Metanephros (tissue), 2 donors: ENCODE measurements at places on chromosomes 1 and 21. TPM values are rescaled to one million over a fixed set of nuclear protein-coding genes. Genes with fewer than 3 reads are reported as not detected.

The C8B gene
- total RNA-seq: not detected

The CTSS gene
- 46.1 TPM for total RNA-seq

The EXO1 gene
- total RNA-seq: 4.1 TPM

The PLCH2 gene
- 1.8 TPM for total RNA-seq

The S100B gene
- total RNA-seq: 4.2 TPM

The COL24A1 gene
- total RNA-seq: 1.9 TPM

The MTMR11 gene
- 22.9 TPM for total RNA-seq

The CYP4A22 gene
- 0.47 TPM for total RNA-seq

The SPATA45 gene
- 0.47 TPM for total RNA-seq

The OR2L2 gene
- total RNA-seq: 0.06 TPM

The OXCT2 gene
- total RNA-seq: 1.3 TPM

The KHDC4 gene
- 46.1 TPM for total RNA-seq

The PGLYRP4 gene
- total RNA-seq: not detected

The TTLL10 gene
- 0.76 TPM for total RNA-seq

The SYNC gene
- 9.3 TPM for total RNA-seq

The AUNIP gene
- total RNA-seq: 1.2 TPM

The IQCC gene
- 5.1 TPM for total RNA-seq

The GSTM5 gene
- 16.5 TPM for total RNA-seq

The OR2M3 gene
- not detected for total RNA-seq

The TRABD2B gene
- 6.4 TPM for total RNA-seq

The HAPLN2 gene
- 0.29 TPM for total RNA-seq

The SV2A gene
- total RNA-seq: 6.2 TPM

The MAST2 gene
- 50.3 TPM for total RNA-seq

The AADACL3 gene
- not detected for total RNA-seq

The REN gene
- 193 TPM for total RNA-seq

The ITPKB gene
- total RNA-seq: 51.5 TPM

The SLC9C2 gene
- total RNA-seq: not detected

The AGTRAP gene
- 40.9 TPM for total RNA-seq

The FCAMR gene
- total RNA-seq: 6.0 TPM

The TDRD10 gene
- 1.8 TPM for total RNA-seq

The SGIP1 gene
- 11.7 TPM for total RNA-seq

The MEX3A gene
- total RNA-seq: 29.6 TPM

The HCN3 gene
- 4.6 TPM for total RNA-seq
